ENCODE measurements at places on chromosomes 5 and 9.

DNA sequence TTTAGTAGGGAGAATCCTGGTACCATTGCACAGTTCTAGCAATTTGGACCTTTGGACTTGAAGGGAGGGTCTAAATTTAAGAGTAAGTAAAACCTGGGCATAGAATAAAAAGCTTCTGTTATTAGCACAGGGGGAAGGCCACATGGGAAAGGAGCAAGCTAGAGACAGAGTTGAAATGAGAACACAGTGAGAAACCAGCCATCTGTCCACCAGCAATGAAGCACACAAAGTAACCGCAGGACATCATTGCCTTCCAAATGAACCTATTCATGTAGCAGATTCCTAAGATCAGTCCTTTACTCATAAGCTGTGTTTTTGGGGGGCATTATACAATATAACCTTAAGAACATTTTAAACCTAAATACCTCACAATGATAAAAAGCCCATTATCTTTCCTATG lies 407.4 kb downstream of the HCN1 start:
- no peaks in the 10 kb centered on the region for H3K36me3 ChIP-seq
- no peak overlapping the region for H3K27ac ChIP-seq
- H3K4me3 ChIP-seq: no peak overlapping the region
- DNase-seq: no peak
- no peaks in the 10 kb centered on the region for H3K27me3 ChIP-seq

DNA sequence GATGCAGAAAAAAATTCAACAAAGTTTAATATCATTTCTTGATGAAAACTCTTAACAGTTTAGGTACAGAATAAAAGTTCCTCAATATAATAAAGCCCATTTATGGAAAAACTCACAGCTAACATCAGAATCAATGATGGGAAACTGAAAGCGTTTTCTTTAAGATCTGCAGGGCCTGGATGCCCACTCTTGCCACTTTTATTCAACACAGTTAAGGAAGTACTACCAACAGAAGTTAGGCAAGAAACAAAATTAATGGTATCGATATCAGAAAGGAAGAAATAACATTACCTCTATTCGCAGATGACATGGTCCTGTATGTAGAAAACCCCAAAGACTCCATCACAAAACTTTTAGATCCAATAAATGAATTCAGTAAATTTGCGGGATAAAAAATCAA lies 542.4 kb upstream of the RGMB start:
- H3K27ac ChIP-seq: no peak overlapping the region
- no peaks in the 10 kb centered on the region for H3K4me1 ChIP-seq
- no peak for DNase-seq
- H3K36me3 ChIP-seq: no peaks in the 10 kb centered on the region

DNA sequence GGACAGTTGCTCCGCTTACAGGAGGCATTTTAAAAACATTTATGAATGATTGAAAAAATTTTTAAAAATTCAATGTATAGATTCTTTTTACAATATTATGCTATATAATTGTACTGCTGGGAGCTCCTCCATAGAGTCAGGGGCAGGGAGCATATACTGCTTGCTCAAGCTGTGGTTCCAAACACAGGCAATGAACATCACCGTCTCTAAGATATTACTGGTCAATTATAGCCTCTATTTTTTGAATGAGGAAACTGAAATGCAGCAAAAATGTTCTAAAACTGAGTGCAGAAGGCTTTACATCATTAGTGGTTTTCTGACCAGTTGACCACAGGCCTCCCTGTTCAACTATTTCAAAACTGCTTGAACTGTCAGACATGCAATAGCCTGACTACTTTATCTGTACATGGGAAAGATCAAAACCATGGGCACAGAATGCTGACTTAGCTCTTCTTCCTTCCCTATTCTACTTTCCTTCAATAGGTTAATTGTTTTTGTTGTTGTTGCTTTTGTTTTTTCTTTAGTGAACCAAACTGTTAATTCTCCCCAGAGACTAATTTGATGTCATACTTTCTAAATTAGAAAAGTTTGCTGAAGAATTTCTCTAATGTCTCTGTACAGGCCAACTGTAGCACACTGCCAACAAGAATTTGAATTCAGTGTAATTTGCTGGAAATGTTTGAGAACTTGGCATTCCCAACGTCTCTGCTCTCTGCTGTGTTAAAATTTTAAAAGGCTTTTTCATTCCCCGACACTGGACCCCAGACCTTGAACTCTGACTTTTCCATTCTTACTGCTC lies 107.6 kb upstream of the MPDZ start:
- no peaks in the 10 kb centered on the region for H3K4me1 ChIP-seq
- H3K27ac ChIP-seq: no peak overlapping the region
- DNase-seq: no peak
- H3K4me3 ChIP-seq: no peak overlapping the region
- H3K36me3 ChIP-seq: no peaks in the 10 kb centered on the region

- DNase-seq: no peak
- no peaks in the 10 kb centered on the region for H3K4me1 ChIP-seq
- no peaks in the 10 kb centered on the region for H3K27me3 ChIP-seq
- no peak overlapping the region for H3K4me3 ChIP-seq
These were observed 20.2 kb downstream of the TEK start for GRCh38 chr9:27129221-27129620.

DNA sequence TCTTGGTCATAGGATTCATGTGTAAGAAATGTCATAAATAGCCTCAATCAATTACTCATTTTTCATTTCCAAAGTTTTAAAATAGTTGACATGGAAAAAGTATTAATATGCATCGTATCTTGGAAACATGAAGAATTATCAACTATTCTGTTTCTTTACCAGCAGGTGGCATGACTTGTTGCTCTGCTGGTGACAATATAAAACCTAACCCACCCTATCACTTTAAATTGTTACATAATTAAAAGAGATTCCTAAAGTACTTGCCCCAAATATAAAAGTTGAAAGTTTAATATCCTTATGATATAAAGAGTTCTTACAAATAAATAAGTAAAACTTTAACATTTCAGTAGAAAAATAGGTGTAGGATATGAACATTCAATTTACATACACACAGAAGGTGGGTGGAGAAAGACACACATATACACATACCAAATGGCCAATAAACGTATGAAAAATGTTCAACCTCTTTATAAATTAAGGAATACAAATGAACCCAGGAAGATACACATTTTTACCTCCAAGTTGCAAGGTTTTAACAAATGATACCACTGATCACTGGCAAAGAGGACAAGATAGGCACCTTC lies 30.6 kb downstream of the MAP1B start:
- no peaks in the 10 kb centered on the region for H3K36me3 ChIP-seq
- no peak overlapping the region for H3K27ac ChIP-seq
- no peaks in the 10 kb centered on the region for H3K4me1 ChIP-seq
- H3K4me3 ChIP-seq: no peak overlapping the region

- no peak for DNase-seq
- H3K27ac ChIP-seq: no peak overlapping the region
- no peaks in the 10 kb centered on the region for H3K4me1 ChIP-seq
- no peaks in the 10 kb centered on the region for H3K27me3 ChIP-seq
These were observed 144.0 kb downstream of the DTWD2 start for GRCh38 chr5:118844351-118844750.

- no peak for DNase-seq
- H3K36me3 ChIP-seq: no peaks in the 10 kb centered on the region
- H3K27me3 ChIP-seq: no peaks in the 10 kb centered on the region
- H3K4me3 ChIP-seq: no peak overlapping the region
These were observed 244.3 kb upstream of the WWC1 start for GRCh38 chr5:168047043-168047668.

GRCh38 chr5:118545470-118545869 lies 442.9 kb downstream of the DTWD2 start:
- no peak overlapping the region for H3K4me3 ChIP-seq
- H3K27me3 ChIP-seq: peaks cover 2% of the 10 kb centered on the region
- H3K27ac ChIP-seq: no peak overlapping the region
- DNase-seq: no peak
- H3K36me3 ChIP-seq: no peaks in the 10 kb centered on the region

DNA sequence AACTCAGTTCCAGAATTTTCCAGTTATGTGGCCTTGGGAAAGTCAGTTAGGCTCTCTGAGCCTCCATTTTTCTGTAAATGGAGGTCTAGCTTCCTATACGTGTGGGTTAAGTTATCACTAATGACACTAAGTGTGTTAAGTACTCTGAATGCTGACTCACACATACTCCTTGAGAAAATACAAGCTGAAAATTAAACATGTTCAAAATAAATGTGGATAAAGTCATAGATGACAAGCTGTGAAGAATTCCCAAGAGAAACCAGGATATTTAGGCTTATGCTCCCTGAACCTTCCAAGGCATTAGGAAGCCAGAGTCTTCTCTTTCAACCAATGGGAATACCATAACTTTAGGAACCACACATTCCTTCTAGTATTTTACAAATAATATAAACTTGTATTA lies 58.1 kb downstream of the ABCA1 start:
- H3K36me3 ChIP-seq: peaks cover 41% of the 10 kb centered on the region
- no peak for DNase-seq
- H3K4me3 ChIP-seq: no peak overlapping the region
- no peak overlapping the region for H3K27ac ChIP-seq
- peaks cover 33% of the 10 kb centered on the region for H3K4me1 ChIP-seq

DNA sequence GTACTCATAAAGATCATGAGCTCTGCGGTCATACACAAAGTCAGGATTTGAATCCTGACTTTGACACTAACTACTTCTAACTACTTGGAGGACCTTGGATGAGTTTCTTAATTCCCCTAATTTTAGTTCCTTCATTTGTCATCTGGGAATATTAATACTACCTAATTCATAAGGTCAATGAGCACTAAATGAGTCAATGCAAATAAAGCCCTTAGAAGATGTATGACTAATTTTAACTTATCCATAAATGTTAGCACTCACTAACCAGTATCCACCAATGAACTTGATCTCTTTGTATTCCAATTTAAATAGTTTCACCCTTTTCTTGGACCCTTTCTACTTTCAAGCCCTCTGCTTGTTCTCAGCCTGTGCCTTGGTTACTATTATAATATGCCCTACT lies 1106.4 kb downstream of the CDH18 start:
- H3K27me3 ChIP-seq: no peaks in the 10 kb centered on the region
- H3K4me1 ChIP-seq: no peaks in the 10 kb centered on the region
- no peaks in the 10 kb centered on the region for H3K36me3 ChIP-seq
- H3K27ac ChIP-seq: no peak overlapping the region

- no peaks in the 10 kb centered on the region for H3K4me1 ChIP-seq
- no peaks in the 10 kb centered on the region for H3K36me3 ChIP-seq
- no peaks in the 10 kb centered on the region for H3K27me3 ChIP-seq
These were observed 672.5 kb upstream of the RORB start for GRCh38 chr9:73824671-73825070.

DNA sequence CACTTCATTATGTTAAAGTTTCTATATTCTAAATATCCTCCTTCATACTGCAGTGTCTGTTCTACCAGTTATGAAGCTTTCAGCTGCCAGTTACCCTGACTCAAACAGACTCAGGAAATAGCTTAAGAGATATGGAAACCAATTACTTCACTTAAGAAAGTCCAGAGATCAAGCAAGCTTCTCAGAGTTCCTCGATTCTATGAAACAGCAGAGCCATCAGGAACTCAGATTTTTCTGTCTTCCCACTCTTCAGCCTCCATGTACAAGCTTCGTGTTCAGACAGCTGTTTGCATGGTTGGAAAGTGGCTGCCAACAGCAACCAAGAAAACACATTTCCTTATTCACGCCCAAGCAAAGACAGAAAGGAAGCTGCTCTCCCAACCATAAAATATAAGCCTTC lies 216.1 kb downstream of the ACTL7B start:
- H3K4me1 ChIP-seq: no peaks in the 10 kb centered on the region
- no peak overlapping the region for H3K27ac ChIP-seq
- H3K4me3 ChIP-seq: no peak overlapping the region

- no peak for DNase-seq
- peaks cover 60% of the 10 kb centered on the region for H3K36me3 ChIP-seq
- H3K4me1 ChIP-seq: peaks cover 50% of the 10 kb centered on the region
- no peak overlapping the region for H3K4me3 ChIP-seq
- peak overlapping the region; percentile 41 for H3K27ac ChIP-seq
These were observed 80.5 kb downstream of the STK10 start for GRCh38 chr5:172107571-172107970.

- peak overlapping the region; percentile 95 for H3K27ac ChIP-seq
- H3K36me3 ChIP-seq: peaks cover 88% of the 10 kb centered on the region
- peak overlapping the region; percentile 99 for H3K4me3 ChIP-seq
- H3K4me1 ChIP-seq: peaks cover 64% of the 10 kb centered on the region
These were observed 2.6 kb downstream of the EBF1 start for GRCh38 chr5:159096924-159097783.

DNA sequence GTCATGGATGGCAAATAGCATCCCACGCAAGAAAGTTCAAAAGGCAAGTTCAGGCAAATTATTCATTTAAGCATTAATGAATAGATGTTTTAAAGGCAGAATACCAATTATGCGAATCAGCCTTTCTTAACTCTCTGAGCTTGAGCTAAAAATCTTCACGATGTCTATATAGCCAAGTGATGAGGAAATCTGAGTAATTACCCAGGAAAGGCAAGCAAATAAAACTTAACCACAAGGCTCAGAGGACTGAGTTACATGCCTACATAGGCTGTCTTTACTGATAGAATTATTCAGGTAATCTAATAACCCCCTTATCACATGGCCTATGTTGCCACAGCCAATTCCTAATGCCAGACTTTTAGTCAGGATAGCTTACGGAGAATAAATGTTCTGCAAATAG lies 120.8 kb upstream of the MTAP start:
- peaks cover 2% of the 10 kb centered on the region for H3K27me3 ChIP-seq
- no peak overlapping the region for H3K27ac ChIP-seq
- no peak for DNase-seq
- no peak overlapping the region for H3K4me3 ChIP-seq
- H3K4me1 ChIP-seq: no peaks in the 10 kb centered on the region
- H3K36me3 ChIP-seq: no peaks in the 10 kb centered on the region

DNA sequence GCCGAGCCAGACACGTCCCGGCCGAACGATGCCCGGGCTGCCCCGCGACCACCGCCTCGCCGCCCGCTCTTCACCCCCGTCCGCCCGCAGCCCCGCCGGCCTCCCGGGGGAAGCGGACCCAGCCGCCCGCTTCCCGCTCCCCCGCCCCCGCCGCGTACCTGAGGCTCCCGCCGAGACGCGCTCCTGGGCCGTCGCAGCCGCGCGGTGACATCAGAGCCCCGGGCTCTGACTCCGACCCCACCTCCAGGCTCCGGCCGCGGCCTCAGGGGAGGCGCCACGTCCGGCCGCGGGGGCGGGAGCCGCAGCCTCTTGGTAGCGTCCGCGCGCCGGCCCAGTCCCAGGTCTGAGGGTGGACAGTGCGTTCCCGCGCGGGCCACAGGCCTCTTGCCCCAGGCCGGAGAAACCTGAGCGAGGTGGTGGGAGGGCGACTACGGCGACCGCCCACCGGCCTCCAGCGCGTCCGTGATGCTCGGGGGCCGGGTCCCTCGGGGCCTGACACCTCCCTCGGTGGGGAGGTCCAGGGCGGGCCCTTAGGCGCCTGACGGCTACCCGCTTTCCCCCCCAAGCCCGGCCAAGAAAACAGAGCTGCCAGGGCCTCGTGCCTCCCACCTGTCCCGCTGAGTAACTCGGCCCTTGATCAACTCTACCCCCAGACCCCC lies at the start of gene SHROOM1:
Gene SHROOM1 (minus strand): TSS at position 212 of the 659 bp plus-strand sequence. CDS start 4,507 bp downstream, outside the sequence.
- peak within 1 kb of the TSS; percentile 41 for H3K27ac ChIP-seq
- H3K4me3 ChIP-seq: peak within 1 kb of the TSS; percentile 91
- H3K27me3 ChIP-seq: peaks cover 22% of the 10 kb centered on the region
- peaks cover 14% of the 10 kb centered on the region for H3K4me1 ChIP-seq
- H3K36me3 ChIP-seq: no peaks in the 10 kb centered on the region
- DNase-seq: peak; percentile 48

- no peaks in the 10 kb centered on the region for H3K36me3 ChIP-seq
- H3K27me3 ChIP-seq: peaks cover 29% of the 10 kb centered on the region
- H3K27ac ChIP-seq: no peak within 1 kb of the TSS
- no peaks in the 10 kb centered on the region for H3K4me1 ChIP-seq
- H3K4me3 ChIP-seq: no peak within 1 kb of the TSS
These were observed at the start of gene PCDHB2 for GRCh38 chr5:141094481-141095262. Gene PCDHB2, plus strand, starts transcription at chr5:141094615. Its CDS starts 176 bp downstream, at chr5:141094791.
